ENCODE measurements at places on chromosomes 16 and 17. TPM values are rescaled to one million over a fixed set of nuclear protein-coding genes. Genes with fewer than 3 reads are reported as not detected.

- H3K4me1 ChIP-seq, result peaks cover 69% of the 10 kb centered on the region
- peaks cover 30% of the 10 kb centered on the region for H3K27me3 ChIP-seq
- H3K27ac ChIP-seq, result no peak overlapping the region
- no peak overlapping the region for H3K4me3 ChIP-seq
Measured at GRCh38 chr17:40349477-40349894, 15.1 kb downstream of the GJD3 start.

DNA sequence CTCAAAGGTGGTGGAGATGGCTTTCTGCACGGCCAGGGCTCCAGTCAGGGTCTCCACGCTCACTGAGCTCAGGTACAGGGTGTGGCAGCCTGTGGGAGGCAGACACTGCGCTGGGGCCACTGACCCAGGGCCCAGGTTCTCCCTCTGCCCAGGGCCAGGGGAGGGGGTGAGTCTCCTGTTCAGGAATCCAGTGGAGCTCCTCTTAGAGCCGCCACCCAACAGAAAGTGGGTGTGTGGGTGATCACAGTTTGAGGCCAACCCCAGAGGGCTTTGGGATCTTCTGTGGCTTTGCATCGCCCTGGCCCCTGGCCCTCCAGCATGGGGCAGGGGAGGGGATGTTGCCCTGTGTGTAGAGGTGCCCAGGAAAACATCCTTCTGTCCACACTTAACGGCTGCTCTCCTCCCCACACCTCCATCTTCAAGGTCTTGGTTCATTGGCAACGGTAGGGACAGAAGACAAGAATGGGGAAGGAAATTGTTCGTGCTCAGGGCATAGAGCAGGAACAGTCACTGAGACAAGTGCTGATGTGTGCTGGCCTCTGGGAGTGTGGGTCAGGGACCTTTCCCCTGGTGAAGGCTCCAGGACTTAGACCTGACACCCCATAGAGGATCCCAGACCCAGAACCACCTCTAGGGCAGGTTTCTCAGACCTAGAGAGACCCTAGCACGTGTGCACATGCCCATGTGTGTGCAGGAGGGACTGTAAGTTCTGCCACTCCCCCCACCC is 21.5 kb downstream of the TNS4 start:
- no peak overlapping the region for H3K4me3 ChIP-seq
- no peaks in the 10 kb centered on the region for H3K36me3 ChIP-seq
- no peak for DNase-seq
- H3K4me1 ChIP-seq, result peaks cover 25% of the 10 kb centered on the region
- H3K27me3 ChIP-seq, result no peaks in the 10 kb centered on the region

DNA sequence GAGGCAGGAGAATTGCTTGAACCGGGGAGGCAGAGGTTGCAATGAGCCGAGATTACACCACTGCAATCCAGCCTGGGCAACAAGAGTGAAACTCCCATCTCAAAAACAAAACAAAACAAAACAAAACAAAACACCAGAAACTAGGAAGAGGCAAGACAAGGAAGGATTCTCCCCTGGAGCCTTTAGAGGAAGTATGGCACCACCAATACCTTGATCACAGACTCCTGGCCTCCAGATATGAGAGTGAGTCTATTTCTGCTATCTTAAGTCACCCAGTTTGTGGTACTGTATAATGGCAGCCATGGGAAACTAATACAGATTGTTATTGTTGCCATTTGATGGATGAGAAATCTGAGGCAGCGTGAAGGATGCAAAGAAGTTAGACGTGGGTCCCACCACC is 14.6 kb upstream of the CPPED1 start:
- DNase-seq, result no peak
- no peaks in the 10 kb centered on the region for H3K4me1 ChIP-seq
- H3K4me3 ChIP-seq, result no peak overlapping the region
- H3K27me3 ChIP-seq, result no peaks in the 10 kb centered on the region

DNA sequence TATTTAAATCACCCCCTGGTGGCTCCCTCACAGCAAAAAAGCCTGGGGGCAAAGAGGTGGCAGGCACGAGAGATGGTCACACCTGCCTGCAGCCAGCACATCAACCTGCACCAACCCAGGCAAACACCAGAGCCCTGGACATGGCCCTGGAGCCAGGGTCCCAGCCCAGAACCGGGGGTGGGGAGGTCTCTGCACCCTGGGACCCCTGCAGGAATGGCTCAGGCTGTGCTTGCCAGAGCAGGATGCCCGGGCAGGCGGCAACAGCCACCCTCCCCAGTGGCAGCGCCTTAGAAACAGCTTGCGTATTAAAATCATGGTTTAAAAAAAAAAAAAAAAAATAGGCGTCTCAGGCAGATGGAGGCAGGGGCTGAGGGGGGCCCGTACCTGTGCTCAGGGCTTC is 16.2 kb downstream of the MYBBP1A start:
- no peak for DNase-seq
- no peak overlapping the region for H3K4me3 ChIP-seq
- no peak overlapping the region for H3K27ac ChIP-seq
- H3K27me3 ChIP-seq, result no peaks in the 10 kb centered on the region
- H3K36me3 ChIP-seq, result no peaks in the 10 kb centered on the region

GRCh38 chr16:81797443-81797842 is 18.4 kb downstream of the PLCG2 start:
- peaks cover 4% of the 10 kb centered on the region for H3K4me1 ChIP-seq
- H3K27ac ChIP-seq, result no peak overlapping the region
- H3K36me3 ChIP-seq, result no peaks in the 10 kb centered on the region
- no peak overlapping the region for H3K4me3 ChIP-seq

COPZ2 gene
- total RNA-seq, result not detected

- H3K27me3 ChIP-seq, result no peaks in the 10 kb centered on the region
- H3K4me1 ChIP-seq, result no peaks in the 10 kb centered on the region
- peak; percentile 84 for DNase-seq
- H3K4me3 ChIP-seq, result 0 out of 2 replicates have a peak overlapping the region, but pooled peaks have one; percentile 28
- no peak overlapping the region for H3K27ac ChIP-seq
- no peaks in the 10 kb centered on the region for H3K36me3 ChIP-seq
Measured at GRCh38 chr16:57045694-57046381, 46.5 kb upstream of the CPNE2 start.

DNA sequence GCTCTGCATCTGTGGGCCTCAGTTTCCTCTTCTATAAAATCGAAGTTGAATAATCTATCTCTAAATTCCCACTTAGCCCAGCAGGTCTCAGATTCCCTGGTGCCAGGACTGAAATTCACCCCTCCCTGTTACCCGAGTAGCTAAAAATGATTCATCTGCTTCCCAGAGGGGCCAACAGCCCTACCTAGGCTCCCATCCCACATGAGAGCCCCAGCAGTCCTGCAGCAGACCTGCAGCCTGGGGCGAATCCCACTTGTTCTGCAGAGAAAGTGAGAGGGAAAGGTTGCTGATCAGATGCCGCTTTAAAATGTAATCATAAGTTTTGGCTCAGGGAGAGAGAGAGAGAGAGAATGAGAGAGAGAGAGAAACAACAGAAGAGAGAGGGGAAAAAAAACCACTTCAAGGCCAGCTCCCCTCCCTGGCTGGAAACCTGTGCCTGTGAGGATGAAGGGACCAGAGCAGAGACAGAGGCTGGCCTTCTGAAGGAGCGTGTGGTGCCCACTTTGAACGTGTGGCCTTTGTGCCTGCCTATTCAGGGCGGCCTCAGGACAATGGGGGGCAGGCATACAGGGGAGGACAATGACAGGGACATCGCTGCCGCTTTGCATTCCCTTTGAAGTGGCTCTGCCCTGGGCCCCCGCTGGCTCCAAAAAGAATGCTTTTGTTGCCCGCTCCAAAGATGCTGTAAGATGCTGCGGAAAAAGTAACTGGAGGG is 85.2 kb upstream of the NKD1 start:
- H3K4me1 ChIP-seq, result peaks cover 46% of the 10 kb centered on the region
- no peak overlapping the region for H3K4me3 ChIP-seq
- no peak overlapping the region for H3K27ac ChIP-seq
- peaks cover 34% of the 10 kb centered on the region for H3K27me3 ChIP-seq
- no peaks in the 10 kb centered on the region for H3K36me3 ChIP-seq

DNA sequence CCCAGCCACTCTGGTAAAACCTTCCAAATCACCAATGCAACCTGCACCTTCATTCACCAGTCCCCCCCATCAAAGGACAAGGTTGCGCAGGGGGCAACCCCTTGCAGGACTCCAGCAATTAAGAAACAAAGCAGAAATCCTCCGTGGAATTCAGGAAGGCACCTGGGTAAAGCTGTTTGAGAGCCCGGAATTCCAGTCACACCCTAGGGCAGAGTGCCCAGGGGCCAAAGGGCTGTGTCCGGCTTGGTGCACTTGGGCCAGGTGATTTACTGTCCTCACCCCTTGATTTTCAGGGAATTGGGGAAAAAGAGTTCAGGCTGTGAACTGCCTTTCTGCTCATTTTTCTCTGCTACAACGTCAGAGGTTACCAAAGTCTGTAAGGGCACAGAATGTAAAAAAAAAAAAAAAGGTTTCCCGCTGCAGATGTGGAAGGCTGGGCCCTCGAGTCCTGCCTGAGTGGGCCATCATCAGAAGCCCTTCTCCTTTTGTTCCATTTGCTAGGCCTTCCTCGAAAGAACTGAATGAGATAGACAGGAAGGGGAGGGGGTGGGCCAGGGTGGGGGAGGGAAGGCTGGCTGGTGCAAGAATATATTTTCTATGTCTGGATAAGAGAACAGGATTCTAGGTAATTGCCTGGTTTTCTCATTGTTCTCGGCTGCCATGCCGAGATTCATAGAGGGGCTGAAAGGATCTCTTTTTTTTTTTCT is 266.5 kb upstream of the PSMD7 start:
- H3K36me3 ChIP-seq, result no peaks in the 10 kb centered on the region
- H3K4me3 ChIP-seq, result no peak overlapping the region
- peaks cover 90% of the 10 kb centered on the region for H3K4me1 ChIP-seq
- no peak for DNase-seq
- no peaks in the 10 kb centered on the region for H3K27me3 ChIP-seq
- H3K27ac ChIP-seq, result no peak overlapping the region

- no peak overlapping the region for H3K4me3 ChIP-seq
- no peaks in the 10 kb centered on the region for H3K27me3 ChIP-seq
- no peaks in the 10 kb centered on the region for H3K36me3 ChIP-seq
- no peak overlapping the region for H3K27ac ChIP-seq
Measured at GRCh38 chr17:38743556-38744171, 4.5 kb downstream of the PCGF2 start.

DNA sequence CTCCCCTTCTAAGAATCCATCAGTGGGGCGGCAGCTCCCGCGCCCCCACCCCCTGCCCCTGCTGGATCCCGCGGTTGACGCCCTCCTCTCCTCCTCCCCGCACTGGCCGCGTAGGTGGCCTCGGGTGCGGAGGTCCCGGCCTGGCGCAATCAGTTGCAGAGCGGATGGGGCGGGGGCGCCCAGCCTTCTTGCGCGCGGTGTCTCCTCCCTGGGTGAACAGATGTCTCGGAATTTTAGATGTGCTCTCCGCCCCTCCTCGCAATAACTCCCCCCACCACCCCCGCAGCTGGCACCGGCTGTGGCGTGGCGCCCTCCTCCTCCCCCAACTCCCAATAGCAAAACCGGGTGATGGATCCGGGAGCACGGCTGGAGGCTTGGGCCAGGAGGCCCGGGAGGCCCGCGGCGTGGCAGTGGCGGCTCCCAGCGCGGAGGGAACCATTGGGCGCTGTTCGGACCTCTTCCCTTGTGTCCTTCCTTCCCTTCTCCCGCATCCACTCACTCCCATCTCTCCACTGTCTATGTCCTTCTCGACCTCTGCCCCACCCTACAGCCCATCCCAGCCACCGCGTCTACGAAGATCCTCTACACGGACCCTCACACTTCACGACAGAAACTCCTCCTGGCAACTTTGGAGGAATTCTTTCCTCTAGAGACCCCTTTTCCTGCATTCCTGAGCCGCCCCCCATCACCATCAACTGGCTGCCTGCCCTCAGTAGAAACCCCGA is 11.0 kb downstream of the NEUROD2 start:
- peak overlapping the region; percentile 48 for H3K4me3 ChIP-seq
- no peaks in the 10 kb centered on the region for H3K36me3 ChIP-seq
- no peak for DNase-seq
- peaks cover 98% of the 10 kb centered on the region for H3K27me3 ChIP-seq
- H3K4me1 ChIP-seq, result peaks cover 62% of the 10 kb centered on the region

GRCh38 chr17:1573932-1574696 is 11.5 kb upstream of the PITPNA start:
- 0 out of 2 replicates have a peak overlapping the region, but pooled peaks have one; percentile 59 for H3K27ac ChIP-seq
- peaks cover 17% of the 10 kb centered on the region for H3K4me1 ChIP-seq
- DNase-seq, result peak; percentile 86
- H3K4me3 ChIP-seq, result no peak overlapping the region

- no peak overlapping the region for H3K27ac ChIP-seq
- no peaks in the 10 kb centered on the region for H3K36me3 ChIP-seq
- H3K4me3 ChIP-seq, result no peak overlapping the region
- peaks cover 8% of the 10 kb centered on the region for H3K4me1 ChIP-seq
- no peak for DNase-seq
- no peaks in the 10 kb centered on the region for H3K27me3 ChIP-seq
Measured at GRCh38 chr17:80855948-80856862, 135.4 kb upstream of the CHMP6 start.

MEIOB gene
- total RNA-seq, result 6.3 TPM
